ENCODE measurements at places on chromosomes 5 and 9.

DNA sequence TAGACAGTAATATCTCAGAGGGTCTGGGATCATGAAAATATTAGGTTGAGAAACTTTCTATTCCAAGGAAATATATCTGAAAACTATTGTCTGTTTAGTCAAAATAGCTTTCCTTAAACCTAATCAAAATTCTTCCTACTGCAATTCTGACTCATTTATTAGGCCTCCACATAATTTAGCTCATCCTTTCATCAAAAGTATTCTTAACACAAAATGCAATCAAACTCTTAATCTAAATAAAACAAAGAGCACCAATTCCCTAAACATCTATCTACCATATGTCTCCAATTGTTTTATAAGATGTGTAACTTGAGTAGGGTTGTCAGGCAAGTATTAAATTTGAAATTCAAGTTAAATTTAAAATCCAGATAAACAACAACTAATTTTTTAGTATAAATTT is 142.1 kb downstream of the PLK2 start:
- no peak for DNase-seq

DNA sequence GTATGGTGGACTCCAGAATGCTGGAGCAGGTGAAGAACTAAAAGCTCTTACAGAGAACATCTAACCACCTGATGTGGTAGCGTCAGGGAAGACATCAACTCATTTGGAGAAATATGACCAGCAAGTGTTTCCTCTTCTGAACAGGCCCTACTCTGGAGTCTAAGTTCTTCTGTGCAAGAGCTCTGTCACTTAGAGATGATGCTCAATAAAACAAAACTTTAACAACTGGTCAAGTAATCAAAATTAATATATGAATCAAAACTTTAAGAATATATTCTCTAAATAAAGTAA is 85.8 kb downstream of the CYFIP2 start:
- no peak for DNase-seq

DNA sequence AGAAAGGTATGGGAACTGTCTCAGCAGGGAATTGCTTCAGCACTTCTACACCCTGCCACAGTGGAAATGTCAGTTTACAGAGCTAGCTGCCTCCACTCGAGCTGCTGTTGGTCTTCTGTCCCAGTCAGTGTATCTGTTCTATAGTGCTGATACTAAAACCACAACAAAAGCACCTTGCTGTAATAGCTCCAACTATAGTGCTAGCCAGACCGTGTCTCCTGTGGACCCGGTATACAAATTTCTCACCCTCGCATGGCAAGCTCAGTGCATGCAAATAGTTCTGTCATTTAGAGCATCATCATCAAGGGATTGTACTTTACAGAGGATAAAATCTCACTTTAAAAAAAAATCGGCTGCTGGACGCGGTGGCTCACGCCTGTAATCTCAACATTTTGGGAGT is 51.5 kb upstream of the IQGAP2 start:
- no peak for DNase-seq

DNA sequence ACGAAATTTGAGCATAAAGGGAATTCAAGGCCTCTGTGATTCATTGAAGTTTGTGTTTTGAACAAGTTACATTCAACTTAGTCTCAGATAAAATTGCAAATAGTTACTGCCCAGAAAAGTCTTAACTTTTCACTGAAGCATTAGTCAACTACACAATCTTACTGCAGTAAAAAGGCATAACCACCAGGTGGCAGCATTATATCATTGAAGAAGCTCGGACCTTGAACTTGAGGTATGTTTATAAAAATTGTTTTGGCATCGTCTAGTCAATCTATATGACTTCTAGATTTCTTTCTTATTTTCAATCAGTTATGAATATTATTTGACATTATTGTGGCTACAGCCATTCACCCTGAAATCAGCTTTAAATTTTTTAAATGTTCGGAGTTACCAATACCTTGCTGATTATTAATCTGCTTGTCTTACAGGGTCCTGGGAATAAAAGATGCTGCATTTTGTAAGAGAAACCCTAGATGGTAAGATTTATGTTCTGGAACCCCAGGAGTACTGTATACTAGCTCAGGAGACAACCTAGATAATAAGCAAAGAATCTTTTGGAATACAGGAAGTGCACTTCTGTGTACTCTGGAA is 83.9 kb upstream of the GRAMD2B start:
- peak; percentile 67 for DNase-seq

DNA sequence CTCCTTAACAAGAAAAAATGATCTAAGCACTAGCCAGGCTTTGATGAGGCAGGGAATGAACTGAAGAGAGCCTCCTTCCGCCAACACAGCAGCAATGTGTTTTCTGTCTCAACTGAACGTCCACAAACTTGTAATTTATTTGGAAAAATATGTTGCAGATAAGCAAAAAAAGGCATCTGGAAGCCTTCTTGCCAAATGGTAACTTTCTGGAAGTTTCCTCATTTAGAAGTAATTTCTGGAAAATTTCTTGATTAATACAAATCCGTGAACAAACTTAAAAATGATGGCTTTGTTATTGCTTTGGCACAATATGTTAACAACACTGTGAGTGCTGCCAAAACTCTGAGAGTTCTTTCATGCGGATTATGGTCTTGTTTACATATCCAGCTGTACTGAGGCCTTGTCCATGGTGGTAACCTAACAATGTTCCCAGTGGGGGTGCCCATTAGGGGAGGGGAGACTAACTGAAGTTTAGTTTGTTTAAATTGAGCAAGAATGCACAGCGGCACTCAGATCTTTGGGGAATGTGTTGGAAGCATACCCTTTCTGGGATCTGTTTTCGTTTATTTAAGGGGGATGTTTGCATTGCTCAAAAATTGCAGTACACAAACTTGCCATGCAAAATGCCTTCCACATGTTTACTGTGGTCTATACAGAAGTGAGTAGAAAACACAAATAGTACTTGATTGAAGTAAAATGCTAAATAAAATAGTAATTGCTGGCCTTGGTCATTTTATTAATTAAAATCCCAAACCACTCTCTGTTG is 334.7 kb downstream of the NR2F1-AS1 start:
- no peak for DNase-seq

Data from NCI-H2227 treated with DMSO at 0.1 percent for 48 hours (cell line).